ENCODE measurements at places on chromosomes 2 and 18.

DNA sequence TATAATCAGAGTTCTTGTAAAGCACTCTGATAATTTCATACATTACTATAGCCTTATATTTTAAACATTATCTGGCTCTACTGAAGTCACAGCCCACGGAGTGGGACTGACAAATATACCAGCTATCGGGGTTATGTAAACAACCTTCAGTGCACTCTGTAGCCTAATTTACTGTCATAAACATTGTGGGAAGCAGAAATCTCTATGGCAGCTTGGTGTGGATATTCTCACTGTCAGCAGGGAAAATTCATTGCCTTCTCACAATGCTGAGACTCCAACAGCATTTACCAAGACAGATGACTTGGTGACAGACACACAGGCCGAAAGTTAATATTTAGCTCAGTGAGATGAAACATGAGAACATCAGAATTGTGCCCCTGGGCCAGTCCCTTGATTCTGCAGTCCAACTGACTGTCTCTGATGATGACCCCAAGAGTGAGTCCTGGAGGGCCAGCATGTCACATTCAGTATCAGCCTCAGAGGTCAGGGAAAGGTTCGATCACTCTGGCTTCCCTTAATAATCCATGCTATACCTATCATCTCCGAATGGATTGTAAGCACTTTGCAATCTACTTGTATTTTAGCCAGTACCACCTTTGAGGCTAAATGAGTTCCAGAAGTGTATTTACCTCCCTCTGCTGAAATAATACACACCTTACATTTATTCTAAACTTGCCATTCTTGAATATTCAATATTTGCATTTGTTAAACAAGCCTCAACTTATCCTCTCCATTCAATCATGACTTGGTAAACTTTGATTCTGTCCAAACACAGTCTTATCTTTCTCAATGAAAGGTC lies 146.2 kb upstream of the OSR1 start:
- no peak for DNase-seq

GRCh38 chr2:73983322-73984202 lies 1.1 kb upstream of the TET3 start:
- peak; percentile 95 for DNase-seq

DNA sequence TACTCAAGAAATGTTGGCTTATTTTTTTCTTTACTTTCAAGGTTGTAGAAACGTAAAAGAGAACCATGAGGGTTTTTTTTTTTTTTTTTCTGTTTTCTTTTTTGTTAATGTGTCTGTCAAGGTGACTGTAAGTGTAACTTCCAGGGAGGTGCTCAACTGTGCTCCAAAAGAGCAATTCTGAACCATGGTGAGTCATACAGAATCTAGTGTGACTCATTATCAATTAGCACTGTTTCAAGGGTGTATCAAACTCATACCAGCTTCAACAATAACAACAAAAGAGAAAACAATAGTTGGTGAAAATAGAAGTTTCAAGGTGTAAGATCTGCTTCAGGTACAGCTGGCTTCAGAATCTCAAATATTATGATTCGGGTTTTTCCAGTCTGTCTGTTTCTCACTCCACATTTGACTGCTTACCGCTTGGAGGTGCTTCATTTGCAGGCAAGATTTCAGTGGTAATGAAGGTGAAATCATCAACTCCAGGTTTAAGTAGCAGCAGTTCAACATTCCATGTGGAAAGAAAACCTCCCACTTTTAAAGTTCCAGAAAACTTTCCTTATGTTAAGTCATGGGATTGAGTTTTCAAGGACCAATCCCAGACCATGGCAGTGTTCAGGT lies 850.6 kb downstream of the CNTNAP5 start:
- no peak for DNase-seq

- DNase-seq: no peak
Observed at GRCh38 chr18:58716060-58716756, 44.9 kb downstream of the MALT1 start.

GRCh38 chr18:32446780-32447179 lies 23.9 kb downstream of the GAREM1 start:
- DNase-seq: no peak
